ENCODE measurements at places on chromosomes 11 and 22.

GRCh38 chr11:132187814-132188213 is 817.4 kb downstream of the NTM start:
- no peak for DNase-seq

DNA sequence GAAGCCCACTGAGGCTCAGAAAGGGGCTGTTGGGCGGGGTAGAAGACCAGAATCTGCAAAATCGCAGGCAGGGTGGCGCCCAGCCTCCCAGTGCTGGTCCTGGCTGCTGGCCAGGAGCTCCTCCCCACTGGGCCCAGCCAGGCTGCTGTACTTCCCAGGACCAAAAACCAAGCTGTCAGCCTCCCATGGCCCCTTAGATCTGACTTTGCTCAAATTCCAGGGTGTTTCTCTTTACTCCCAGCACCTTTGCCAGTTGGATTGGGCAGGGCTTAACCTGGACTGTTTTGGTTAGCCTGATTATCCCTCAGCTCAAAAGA is 44.2 kb upstream of the WEE1 start:
- no peak for DNase-seq

- DNase-seq, result peak; percentile 55
These were observed 70.3 kb downstream of the TNRC6B start for GRCh38 chr22:40247976-40248375.

DNA sequence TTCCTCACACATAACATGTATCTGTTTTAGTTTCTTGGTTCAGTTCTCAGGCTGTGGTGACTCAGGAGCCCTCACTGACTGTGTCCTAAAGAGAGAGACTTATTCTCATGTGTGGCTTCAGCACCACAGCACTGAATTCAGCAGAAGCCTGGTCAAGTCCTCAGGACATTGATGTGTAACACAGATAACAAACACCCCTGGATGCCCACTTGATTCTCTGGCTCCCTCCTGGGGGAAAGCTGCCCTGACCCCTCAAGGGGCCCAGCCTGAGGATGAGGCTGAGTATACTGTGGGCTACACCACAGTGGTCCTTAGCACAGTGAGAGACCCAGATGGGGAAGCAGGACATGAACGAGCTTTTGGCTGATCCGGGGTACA is 87.2 kb upstream of the VPREB1 start:
- DNase-seq, result no peak

DNA sequence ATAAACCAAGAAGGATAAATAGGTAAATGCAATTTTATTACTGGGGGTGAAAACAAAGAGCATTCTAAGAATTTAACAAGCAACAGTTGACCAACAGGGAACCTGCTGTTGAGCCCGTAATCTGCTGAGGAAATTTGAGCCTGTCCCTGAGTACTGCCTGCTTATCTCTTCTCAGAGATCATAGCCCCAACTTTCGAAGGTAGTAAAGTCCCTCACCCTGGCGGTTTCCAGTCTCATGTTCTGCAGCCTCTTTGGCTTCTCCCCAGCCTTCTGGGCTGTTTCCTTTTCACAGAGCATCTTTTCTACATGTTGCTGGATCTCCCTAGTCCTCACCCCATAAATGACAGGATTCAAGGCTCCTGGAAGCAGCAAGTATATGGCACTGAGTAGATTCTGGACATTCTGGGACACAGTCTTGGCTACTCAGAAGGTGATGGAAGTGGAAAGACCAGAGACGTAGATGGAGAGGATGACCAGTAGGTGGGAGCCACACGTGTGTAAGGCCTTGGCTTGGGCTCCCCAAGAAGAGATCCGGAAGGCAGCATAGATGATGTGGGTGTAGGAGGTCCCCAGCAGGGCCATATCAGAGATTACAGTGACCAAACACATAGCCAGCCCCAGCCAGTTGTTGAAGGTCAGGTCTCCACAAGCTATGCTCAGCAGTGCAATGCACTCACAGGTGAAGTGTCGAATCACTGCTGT is 51.6 kb downstream of the RRM1 start:
- DNase-seq, result no peak

GRCh38 chr11:1693327-1694063 is 3.5 kb upstream of the KRTAP5-6 start:
- DNase-seq, result peak; percentile 76

- DNase-seq, result no peak
These were observed 1.6 kb upstream of the DDX10 start for GRCh38 chr11:108663154-108663877.

- DNase-seq, result no peak
These were observed 4.2 kb upstream of the SYT8 start for GRCh38 chr11:1830322-1831223.

DNA sequence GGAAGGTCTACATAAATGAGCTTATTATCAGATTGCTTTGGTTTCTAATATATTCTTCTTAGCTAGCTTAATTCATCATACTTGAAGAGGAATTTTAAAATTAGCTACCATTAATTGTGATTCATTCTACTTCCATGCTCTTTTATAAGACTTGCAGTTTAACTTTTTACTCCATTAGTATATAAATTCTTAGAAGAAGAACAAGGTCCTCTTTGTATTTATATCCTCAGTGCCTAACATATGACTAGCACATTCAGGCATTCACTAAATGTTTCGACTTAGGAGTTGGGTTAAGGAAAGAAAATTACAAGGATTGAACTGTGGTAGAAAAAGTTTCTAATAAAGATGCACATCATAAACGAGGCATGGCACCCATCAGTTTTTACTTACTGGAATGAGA is 1135.5 kb downstream of the JRKL start:
- no peak for DNase-seq

GRCh38 chr11:108543316-108543964 is 45.3 kb upstream of the POGLUT3 start:
- no peak for DNase-seq

DNA sequence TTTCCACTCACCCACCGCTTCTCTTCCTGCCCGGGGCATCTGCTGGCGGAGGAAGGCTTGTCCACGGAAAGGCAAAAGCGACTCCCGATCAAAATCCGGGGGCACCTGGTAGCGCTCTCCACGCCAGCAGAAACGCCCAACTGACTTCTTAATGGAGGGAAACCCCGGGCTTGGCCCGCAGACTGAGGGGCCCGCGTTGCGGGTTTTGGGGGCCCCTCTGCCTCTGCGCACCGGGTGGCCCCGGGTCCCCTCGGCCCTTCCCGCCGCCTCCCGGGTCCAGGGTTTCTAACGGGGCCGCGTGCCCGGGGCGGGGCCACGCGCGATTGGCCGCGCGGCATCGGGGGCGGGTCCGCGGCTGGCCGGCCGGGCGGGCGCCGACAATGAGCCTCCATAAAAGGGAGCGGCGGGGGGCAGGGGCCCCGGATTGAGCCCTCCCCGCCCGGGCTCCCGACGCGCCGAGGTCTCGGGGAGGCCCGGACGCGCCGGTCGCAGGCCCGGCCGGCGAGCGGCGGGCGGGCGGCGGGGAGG is at the start of gene SPINDOC:
Gene SPINDOC, plus strand, starts transcription at position 422 of the 528 bp plus-strand sequence. CDS start 231 bp downstream, outside the sequence.
- peak; percentile 81 for DNase-seq

- DNase-seq, result no peak
These were observed 41.0 kb downstream of the PAX6 start for GRCh38 chr11:31770011-31770700.

DNA sequence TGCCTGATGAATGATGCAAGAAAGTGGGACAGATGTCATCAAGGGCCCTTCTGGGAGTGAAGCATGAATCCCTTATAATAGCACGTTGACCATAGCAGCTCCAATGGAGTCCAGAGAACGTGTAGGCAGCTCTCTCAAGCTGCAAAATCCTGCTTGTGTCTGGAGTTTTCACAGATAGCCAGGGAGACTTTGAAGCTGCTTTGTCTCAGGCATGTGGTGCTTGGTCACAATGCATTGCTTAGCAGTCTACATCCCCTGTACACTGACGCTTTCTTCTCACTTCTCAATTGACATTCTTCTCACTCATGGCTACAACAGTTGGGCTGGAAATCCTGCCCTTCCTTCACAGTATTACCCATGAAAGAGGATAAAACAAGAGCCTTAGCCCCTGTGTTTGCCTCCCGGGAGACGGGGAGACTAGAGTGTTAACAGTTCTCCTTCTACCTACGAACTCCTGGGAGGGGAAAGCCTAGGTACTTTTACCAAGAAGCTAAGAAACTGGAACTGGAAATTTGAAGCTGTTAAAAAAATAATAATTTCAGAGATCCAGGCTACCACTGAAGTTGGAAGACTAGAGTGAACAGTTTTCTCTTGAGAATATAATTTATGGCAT is 20.7 kb upstream of the MMP7 start:
- DNase-seq, result no peak

GRCh38 chr22:39908737-39909136 is 7.9 kb downstream of the GRAP2 start:
- DNase-seq, result peak; percentile 70

- DNase-seq, result no peak
These were observed 13.6 kb upstream of the RBFOX2 start for GRCh38 chr22:36042240-36042639.

DNA sequence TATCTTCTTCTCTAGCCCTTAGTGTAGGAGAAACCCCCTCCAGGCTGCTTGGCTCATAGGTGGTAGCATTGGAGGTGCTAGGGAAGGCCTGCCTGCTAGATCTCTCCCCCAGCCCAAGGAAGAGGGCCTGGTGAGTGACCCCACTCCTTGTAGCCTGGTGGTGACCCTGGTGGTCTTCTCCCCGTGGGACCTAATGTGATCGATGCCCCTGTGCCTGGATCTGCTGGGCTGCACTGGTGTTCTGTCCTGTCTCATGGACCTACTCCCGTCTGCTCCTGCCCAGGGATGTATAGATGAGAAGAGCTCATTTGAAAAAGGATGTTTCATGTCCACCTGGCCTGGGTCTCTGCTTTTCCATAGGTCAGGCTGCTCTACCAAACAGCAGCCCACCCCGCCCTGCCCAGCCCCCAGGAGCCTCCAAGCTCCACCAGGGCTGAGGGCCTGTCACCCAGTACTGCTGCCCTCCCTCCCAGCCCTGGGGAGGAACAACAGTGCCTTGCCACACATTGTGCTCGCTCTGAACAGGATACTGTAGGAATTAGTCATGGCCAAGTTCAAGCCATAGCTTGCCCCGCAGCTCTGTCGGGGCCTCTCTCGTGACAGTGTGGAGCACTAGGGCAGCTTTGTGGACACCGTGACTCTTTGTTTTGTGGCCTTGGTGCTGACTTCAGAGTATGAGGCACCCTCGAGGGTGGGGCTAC is 19.7 kb downstream of the SLC37A2 start:
- no peak for DNase-seq

DNA sequence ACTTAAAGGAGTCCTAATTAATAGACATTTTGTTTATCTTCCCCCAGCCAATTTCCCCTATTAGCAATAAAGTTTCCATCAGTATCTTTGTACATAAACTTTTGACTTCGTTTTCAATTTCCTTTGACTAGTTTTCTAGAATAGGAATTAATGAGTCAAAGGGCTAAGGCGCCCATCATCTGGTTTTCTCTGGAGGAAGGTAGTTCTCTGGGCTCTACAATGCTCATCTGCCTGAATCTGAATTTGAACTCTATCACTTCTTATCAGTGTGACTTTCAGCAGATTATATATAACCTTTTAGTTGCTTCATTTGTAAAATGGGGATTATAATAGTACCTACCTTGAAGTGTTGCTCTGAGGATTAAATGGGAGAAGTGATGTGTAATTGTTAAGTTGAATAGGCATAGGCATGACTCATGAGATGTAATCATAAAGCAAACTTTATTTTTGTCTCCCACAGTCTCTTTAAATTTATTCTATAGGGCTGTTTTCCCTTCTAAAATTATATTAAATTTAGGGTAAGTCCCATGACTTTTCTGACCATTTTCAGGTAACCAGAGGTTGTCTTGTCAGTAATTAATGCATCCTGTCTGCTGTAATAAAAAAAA is 5.8 kb upstream of the TUB start:
- no peak for DNase-seq

- no peak for DNase-seq
These were observed 221.3 kb downstream of the CTTN start for GRCh38 chr11:70619591-70619990.

- DNase-seq, result no peak
These were observed 12.8 kb upstream of the MRGPRD start for GRCh38 chr11:68993546-68993945.

DNA sequence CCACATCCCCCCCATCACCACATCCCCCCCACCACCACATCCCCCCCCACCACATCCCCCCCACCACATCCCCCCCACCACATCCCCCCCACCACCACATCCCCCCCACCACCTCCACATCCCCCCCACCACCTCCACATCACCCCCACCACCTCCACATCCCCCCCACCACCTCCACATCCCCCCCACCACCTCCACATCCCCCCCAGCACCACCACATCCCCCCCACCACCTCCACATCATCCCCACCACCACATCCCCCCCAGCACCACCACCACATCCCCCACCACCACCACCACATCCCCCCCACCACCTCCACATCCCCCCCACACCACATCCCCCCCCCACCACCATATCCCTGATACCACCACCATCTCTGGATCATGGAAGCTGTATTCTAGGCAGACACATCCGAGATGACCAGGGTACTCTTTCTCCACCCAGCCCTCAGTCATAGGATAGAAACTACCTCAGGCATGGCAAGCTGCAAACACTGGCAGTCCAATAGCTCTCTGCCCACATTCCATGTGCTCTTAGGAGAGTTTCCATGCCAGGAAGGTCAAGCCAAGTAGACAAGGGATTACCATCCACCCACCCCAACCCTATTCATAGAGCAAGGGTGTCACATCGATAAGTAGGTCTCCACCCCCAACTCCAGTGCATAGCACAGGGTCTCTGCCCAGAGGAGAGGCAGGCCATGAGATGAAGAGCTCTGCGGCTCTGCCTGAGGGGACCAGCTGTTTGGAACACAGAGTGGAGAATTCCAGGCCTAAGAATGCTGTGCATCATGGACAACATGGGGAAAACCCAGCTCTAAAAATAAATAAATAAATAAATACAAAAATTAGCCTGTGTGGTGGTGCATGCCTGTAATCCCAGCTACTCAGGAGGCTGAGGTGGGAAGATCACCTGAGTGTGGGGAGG is 33.0 kb upstream of the TEAD1 start:
- DNase-seq, result no peak

- peak; percentile 43 for DNase-seq
These were observed 71.5 kb upstream of the VSTM5 start for GRCh38 chr11:93921695-93922468.

DNA sequence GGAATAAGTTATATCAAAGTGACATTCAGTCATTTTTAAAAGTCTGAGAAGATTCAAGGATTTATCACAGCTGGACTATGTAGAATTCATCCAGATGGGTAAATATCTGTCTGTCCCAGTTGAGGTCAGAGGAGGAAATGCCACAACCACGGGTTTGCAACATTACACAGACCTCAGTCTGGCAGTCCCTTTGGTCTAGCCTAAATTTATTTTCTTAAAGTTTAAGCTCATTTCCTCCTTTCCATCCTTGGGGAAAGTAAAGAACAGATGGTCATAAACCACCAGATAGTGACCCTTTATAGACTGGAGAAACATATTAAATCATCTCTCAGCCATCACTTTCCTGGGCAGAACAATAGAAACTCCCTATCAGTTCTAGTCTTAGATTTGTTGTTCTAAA is 238.4 kb upstream of the DDI1 start:
- DNase-seq, result no peak
